ENCODE measurements at places on chromosomes 4 and X.
A peak's percentile ranks its signal among the peaks of the same experiment; 100 is the strongest.

DNA sequence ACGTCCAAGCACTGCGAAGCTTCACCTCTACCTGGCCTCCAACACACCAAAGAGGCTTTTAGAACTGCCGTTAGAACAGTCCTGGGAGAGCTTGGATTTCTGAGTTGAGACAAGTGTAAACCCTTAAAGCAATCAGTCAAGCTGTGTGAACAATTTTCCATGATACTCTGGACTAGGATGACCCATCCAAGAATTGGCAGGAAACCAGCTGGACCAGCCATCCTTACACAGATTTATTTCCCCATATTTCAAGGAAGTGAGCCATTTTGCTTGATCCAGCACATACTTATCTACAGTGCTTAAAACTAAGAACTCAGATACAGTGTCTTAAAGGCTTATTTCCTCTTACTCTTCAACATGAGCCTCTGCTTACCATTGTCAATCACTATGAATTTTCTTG lies 340.7 kb upstream of the HS3ST1 start:
- no peak for DNase-seq

GRCh38 chr4:115117651-115118050 lies 4.2 kb upstream of the NDST4 start:
- DNase-seq: no peak

DNA sequence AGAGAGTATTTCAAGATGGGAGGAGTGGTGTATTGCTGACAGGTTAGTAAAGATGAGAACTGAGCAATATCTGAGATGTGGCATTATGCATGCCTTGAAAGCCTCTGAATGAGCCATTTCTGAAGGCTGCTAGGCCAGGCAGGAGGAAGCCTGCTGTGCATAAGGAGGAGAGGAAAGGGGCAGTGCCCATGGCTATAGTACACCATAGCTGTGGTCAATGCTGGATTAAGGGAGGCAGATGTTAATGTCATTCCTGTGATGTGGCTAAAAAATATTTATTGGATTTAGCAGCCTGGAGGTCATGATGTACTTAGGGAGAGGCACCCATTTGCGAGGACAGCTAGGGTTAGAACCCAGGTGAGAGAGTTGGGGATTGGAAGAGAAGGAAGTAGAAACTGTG lies 130.0 kb upstream of the LNX1 start:
- no peak for DNase-seq

DNA sequence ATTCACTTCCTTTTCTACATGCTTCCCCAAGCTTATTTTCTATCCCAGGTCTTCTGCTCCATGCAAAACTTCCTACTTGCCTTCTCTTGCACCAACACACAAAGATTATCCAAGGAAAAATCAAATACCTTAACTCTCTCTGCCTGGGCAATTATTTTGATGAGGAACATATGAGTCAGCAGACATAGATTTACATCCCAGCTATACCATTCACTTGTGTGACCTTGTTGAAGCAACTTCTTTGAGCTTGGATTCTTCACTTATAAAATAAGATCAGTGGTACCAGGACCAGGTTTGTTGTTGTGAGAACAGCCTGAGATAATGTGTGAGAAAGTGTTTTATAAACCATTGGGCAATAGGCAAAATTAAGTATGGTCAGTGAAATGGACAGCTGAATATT lies 39.1 kb upstream of the TMEM192 start:
- DNase-seq: no peak

- no peak for DNase-seq
Observed at GRCh38 chr4:89894649-89895550, at the start of gene MMRN1. MMRN1 (plus strand) TSS chr4:89894854; CDS start chr4:89894972, 118 bp downstream.

GRCh38 chrX:24761306-24761705 lies 67.6 kb downstream of the POLA1 start:
- no peak for DNase-seq

- DNase-seq: peak; percentile 33
Observed at GRCh38 chr4:38759113-38759789, 23.5 kb downstream of the TLR10 start.

DNA sequence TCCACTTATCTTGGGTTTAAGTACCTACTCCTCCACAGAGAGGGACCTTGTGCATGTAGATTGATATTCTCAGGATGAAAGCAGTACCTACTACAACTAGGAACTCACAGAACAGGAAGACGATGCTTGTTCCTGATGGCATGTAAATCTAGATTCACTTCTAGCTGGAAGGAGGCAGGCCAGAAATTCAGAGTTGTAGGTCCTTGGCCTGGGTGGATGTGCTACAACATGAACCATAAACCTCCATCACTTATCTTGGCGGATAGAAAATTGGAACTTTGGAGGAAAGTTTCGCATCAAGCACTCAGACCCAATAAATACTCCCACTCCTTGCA lies 9.3 kb upstream of the SMIM20 start:
- DNase-seq: no peak

DNA sequence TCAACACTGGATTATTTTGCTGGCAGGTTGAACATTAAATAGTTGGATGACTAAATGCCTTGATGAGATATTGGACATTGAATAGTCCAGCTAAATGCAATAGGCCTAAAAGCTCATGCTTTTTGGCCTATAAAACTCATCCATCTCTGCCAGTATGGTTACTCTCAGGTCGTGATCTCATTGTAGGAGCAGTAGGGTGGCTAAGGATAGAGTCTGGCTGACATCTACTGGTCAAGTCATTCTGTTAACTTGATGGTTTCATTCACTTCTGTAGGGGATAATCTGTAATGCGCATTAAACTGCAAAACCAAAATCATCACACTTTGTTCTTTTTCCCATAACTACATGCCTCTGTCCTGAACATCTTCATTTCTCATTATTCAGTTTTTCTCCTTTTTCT lies 227.0 kb downstream of the DKK2 start:
- DNase-seq: no peak

- DNase-seq: no peak
Observed at GRCh38 chrX:118723376-118723775, 4.0 kb upstream of the IL13RA1 start.
